A549 treated with AZD2906 at 1 μM for 4 hours (cell line): ENCODE measurements at places on chromosomes 2 and 18. TPM values are rescaled to one million over a fixed set of nuclear protein-coding genes. Genes with fewer than 3 reads are reported as not detected.

L3MBTL4 gene
- total RNA-seq, result 0.02 to 0.05 TPM in 2 of 5 replicates, not detected in the others

ANKAR gene
- 1.0 to 1.9 TPM (median 1.3 TPM) in 5 replicates for total RNA-seq

GNAL gene
- total RNA-seq, result 4.9 to 6.6 TPM (median 5.5 TPM) in 5 replicates

AQP12A gene
- not detected in 5 replicates for total RNA-seq

UBXN4 gene
- total RNA-seq, result 31.6 to 43.1 TPM (median 38.0 TPM) in 5 replicates

TTN gene
- under 0.01 to 0.05 TPM (median 0.01 TPM) in 5 replicates for total RNA-seq

STPG4 gene
- 0.03 to 0.07 TPM in 2 of 5 replicates, not detected in the others for total RNA-seq

SIX3 gene
- total RNA-seq, result 2.7 to 4.3 TPM (median 3.7 TPM) in 5 replicates

SLC14A1 gene
- total RNA-seq, result 0.14 TPM in 1 of 5 replicates, not detected in the others

MSTN gene
- not detected in 5 replicates for total RNA-seq

ST6GAL2 gene
- total RNA-seq, result 9.5 to 16.9 TPM (median 13.1 TPM) in 5 replicates

EPB41L3 gene
- 0.02 to 0.43 TPM (median 0.17 TPM) in 5 replicates for total RNA-seq

TANC1 gene
- total RNA-seq, result 7.9 to 10.3 TPM (median 8.9 TPM) in 5 replicates

DYNAP gene
- total RNA-seq, result not detected in 5 replicates

LAMA1 gene
- total RNA-seq, result 0.06 to 0.16 TPM (median 0.09 TPM) in 5 replicates

REG3G gene
- not detected in 5 replicates for total RNA-seq

RAD51AP2 gene
- total RNA-seq, result not detected in 5 replicates

LIMS3 gene
- not detected in 5 replicates for total RNA-seq

SP140 gene
- total RNA-seq, result 0.14 TPM in 1 of 5 replicates, not detected in the others

DQX1 gene
- total RNA-seq, result 0.07 to 0.15 TPM (median 0.13 TPM) in 5 replicates

LBX2 gene
- 3.2 to 4.3 TPM (median 3.8 TPM) in 5 replicates for total RNA-seq

ZNF407 gene
- total RNA-seq, result 2.4 to 3.0 TPM (median 2.6 TPM) in 5 replicates

STARD6 gene
- total RNA-seq, result not detected in 5 replicates

DCTN1 gene
- 112 to 150 TPM (median 144 TPM) in 5 replicates for total RNA-seq

ZNF638 gene
- 54.5 to 69.1 TPM (median 57.3 TPM) in 5 replicates for total RNA-seq

SFXN5 gene
- total RNA-seq, result 9.8 to 15.5 TPM (median 11.9 TPM) in 5 replicates

SIX2 gene
- 1.5 to 2.8 TPM (median 2.2 TPM) in 5 replicates for total RNA-seq

PSMA8 gene
- not detected in 5 replicates for total RNA-seq

FAM228B gene
- 0.92 to 2.1 TPM (median 1.8 TPM) in 5 replicates for total RNA-seq

FIGN gene
- 1.7 to 2.3 TPM (median 2.1 TPM) in 5 replicates for total RNA-seq

EVA1A gene
- total RNA-seq, result 7.8 to 10.1 TPM (median 8.6 TPM) in 5 replicates

CPLX4 gene
- total RNA-seq, result not detected in 5 replicates

GALNT5 gene
- 1.6 to 2.3 TPM (median 1.8 TPM) in 5 replicates for total RNA-seq

AOX1 gene
- 4.6 to 8.3 TPM (median 5.3 TPM) in 5 replicates for total RNA-seq

CROCC2 gene
- not detected in 5 replicates for total RNA-seq

PLCL1 gene
- 0.02 TPM in 1 of 5 replicates, not detected in the others for total RNA-seq

DSC3 gene
- total RNA-seq, result 1.00 to 1.9 TPM (median 1.2 TPM) in 5 replicates

LNPK gene
- 10.8 to 15.0 TPM (median 12.9 TPM) in 5 replicates for total RNA-seq
